ENCODE measurements at places on chromosomes 6 and 20.
A peak's percentile ranks its signal among the peaks of the same experiment; 100 is the strongest.

GRCh38 chr6:1709234-1709641, 99.5 kb downstream of the FOXC1 start:
- no peak for DNase-seq

DNA sequence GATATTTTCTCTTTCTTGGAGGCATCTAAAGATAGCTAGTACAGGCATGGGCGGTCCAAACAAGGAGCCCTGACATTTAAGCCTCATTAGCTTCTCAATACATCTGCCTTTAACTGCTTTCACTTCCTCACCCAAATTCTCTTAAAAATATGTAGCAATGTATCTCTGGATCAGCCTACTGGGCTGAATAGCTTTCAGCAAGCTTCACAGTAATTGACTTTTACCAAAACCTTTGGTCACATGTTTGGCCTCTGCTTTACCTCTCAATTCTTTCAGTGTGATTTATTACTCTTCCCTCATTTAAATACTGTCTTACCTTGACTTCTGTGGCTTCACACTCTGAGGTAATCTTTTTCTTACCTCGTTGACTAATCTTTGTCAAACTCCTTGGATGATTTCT, 1618.1 kb downstream of the GRIK2 start:
- no peak for DNase-seq

- DNase-seq = peak; percentile 48
Observed at GRCh38 chr20:46174469-46175126, 56.5 kb downstream of the CD40 start.

- peak; percentile 10 for DNase-seq
Observed at GRCh38 chr6:112665815-112666214, 318.7 kb downstream of the RFPL4B start.

DNA sequence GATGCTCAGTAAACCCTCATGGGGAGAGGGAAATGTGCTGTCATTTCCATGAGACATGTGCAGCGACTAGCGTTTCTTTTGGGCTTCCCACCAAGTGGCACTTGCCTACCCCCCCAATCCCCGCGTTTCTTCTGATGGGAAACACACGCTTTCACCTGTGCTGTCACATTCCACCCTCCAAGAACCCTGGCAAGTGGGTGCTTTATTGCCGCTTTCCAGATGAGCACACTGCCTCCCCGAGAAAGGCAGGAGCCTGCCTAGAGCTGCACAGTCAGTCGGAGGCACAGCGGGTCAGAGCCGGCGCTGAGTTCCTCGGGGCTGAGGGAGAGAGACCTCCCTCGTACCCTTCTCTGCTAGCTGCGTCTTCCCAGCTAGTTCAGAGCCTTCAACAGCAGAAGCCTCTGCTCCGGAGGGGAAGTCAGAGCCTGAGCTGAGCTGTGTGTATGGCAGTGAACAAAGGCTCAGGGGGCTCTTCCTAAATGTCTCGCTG, 12.3 kb upstream of the CCDC167 start:
- DNase-seq = no peak

GRCh38 chr6:85421972-85422371, 27.9 kb upstream of the NT5E start:
- peak; percentile 81 for DNase-seq

DNA sequence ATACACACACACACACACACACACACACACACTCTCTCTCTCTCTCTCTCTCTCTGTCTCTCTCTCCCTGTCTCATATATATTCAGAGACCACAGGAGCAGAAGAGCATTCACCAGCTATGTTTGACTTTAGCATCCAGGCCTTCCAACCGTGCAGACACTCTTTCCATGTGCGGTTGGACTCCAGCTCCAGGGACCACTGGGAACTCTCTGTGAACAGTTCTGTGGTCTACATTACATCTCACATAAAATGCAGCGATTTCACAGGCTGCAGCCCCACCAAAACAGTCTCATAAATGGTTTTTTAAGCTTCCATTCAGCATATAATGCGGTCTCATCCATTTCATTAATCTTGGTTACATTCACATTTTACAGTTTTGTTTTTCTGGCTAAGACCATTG, 508.4 kb upstream of the SULF2 start:
- no peak for DNase-seq

- no peak for DNase-seq
Observed at GRCh38 chr20:35502352-35502751, 27.1 kb downstream of the C20orf173 start.

- DNase-seq = no peak
Observed at GRCh38 chr20:45308117-45308778, at the start of gene MATN4. TSS of gene MATN4 (minus strand) at chr20:45308299. CDS start at chr20:45305582, 2,717 bp downstream.

DNA sequence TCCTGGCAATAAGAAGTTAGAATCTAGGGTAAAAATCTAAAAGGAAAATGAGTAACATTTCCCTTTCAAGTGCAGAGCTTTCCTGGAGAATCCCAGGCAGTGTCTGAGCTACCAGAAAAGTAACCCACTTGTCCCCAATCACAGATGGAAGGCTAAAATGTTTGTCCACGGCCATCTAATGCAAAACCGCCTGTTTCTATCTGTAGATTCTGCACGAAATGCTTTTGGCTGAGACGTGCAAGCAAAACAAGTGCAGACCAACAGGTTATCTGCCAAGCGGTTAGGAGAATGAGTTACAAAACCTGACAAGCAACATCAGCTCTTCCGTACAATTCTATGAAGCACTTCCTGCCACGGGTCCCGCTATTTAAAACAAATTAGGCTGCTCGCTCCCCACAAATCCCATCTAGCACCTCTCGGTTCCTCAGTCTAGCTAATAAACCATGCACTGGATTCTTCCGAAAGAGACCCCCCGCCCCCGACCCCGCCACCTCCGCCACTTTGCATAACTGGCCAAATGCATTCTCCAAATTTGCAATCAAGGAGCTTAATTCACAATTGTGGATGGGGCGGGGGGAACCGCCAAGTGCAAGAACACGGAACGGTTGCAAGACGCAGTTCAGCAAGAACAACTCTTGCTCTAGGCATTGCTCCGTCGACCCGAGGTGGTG, 1.4 kb downstream of the ELOVL5 start:
- DNase-seq = peak; percentile 53

- no peak for DNase-seq
Observed at GRCh38 chr20:549722-550496, 6.3 kb upstream of the CSNK2A1 start.

GRCh38 chr6:39853604-39854003, 61.4 kb downstream of the DAAM2 start:
- no peak for DNase-seq

- DNase-seq = no peak
Observed at GRCh38 chr20:25319241-25320034, 71.2 kb downstream of the ABHD12 start.

DNA sequence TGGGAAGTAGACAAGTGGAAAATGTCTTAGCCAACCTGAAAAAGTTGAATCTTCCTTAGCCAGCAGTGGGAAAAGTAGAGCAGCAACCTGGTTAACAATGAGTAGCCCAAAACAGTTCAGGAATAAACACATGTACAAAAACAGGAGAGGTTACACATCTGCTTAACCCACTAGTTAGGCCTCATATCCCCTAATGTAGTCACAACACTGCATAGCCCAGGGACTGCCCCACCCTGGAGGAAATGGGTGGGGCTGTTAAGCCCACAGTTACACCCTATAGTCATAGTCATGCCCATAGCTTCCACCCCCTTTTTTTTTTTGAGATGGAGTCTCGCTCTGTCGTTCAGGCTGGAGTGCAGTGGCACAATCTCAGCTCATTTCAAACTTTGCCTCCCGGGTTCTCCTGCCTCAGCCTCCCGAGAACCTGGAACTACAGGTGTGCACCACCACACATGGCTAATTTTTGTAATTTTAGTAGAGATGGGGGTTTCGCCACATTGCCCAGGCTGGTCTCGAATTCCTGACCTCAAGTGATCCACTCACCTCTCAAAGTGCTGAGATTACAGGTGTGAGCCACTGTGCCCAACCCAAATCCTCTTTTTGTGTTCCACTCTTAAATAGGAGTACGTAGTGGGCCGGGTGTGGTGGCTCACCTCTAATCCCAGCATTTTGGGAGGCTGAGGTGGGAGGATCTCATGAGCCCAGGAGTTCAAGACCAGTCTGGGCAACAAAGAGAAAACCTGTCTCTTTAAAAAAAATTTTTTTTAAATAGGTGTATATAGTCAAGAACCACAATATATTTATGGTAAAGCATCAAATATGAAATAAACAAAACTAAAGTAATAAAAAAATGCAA, 24.5 kb downstream of the ILRUN start:
- DNase-seq = peak; percentile 68

- no peak for DNase-seq
Observed at GRCh38 chr6:85494547-85495536, 45.0 kb downstream of the NT5E start.

DNA sequence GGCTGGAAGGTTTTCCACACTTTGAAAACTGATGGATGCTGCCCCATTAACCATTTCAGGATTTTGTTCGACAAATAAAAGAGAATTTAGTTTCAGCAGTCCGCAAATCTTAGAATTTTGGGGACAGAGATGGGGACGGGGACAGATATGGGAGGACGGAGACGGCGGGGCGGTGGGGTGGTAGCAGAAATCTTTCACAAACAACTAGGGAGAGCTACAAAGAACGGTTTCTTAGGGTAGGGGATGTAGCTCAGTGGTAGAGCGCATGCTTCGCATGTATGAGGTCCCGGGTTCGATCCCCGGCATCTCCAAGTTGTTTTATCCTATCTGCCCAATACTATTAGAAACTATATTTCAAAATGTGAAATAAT, 15.1 kb downstream of the HMGN4 start:
- DNase-seq = peak; percentile 88

GRCh38 chr6:38221251-38221650, 401.7 kb downstream of the ZFAND3 start:
- DNase-seq = no peak

- DNase-seq = no peak
Observed at GRCh38 chr6:136672144-136672543, 120.1 kb downstream of the MAP3K5 start.

- DNase-seq = no peak
Observed at GRCh38 chr20:22438926-22439325, 145.4 kb downstream of the FOXA2 start.

GRCh38 chr20:46553926-46554325, 3.5 kb upstream of the OCSTAMP start:
- DNase-seq = no peak

DNA sequence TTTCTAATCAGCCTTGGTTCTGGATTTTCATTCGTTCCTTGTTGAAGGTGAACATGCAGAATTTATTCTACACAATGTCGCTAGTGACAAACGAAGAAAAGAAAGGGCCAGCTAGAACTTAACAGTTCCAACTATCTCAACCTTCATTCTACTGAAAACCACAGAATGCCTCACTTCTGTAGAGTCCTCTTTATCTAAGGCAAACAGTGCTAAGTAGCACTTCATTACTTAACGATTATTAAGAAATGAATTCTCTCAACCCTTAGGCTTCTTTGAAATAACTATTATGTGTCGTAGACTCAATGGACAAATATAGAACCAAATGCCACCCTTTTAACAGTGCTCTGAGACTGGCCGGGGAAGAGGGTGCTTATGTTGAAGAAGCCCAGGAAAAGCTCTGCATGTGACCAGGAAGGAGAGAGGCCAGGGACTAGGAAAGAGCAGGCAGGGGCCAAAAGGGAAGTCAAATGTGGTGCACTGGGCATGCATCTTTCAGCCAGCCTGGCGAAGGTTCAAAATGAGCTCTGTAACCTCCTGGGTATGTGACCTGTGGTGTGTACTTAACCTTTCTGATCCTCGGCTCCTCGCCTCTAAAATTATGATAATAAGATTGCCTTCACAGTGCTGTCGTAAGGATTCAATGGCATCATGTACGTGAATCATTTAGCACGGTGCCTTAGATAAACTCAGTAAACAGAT, 55.4 kb upstream of the BMP2 start:
- DNase-seq = no peak

GRCh38 chr20:52494244-52494643, 302.7 kb upstream of the ZFP64 start:
- DNase-seq = peak; percentile 48

DNA sequence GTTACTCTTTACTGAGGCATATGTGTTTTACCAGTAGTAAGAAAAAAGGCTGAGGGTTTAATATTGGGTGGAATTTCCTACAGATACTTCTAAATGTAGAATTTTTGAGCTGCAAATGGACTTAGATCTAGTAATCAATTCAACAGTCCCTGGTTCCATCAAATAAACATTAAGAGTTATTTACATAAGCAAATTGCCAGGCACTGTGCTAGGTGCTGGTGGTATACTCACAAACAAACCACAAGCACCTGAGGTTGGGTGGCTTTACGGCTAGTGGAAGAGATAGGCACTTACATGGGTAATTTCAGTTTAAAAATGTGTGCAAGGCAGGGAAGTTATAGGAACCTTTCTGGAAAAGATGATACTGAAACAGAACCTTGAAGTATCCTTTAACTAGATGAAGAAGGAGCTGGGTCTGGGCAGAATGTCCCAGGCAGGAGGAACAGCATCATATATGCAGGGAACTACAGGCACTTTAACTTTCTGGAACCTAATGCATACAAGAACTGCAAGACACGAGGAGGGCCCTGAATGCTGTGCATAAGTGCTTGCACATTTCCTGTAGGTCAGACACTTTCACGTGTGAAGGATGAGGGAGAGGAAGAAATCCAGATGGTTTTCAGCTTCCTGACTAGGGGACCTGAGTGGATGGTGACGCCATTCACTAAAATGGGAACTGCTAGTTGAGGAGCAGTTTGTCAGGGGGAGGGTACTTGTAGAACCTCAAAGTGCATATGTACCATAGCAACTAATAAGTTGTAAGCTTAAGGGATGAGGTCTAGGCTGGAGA, 4.5 kb downstream of the CCN6 start:
- no peak for DNase-seq

- DNase-seq = no peak
Observed at GRCh38 chr6:37709250-37709931, 11.7 kb upstream of the MDGA1 start.

- no peak for DNase-seq
Observed at GRCh38 chr20:1629321-1629720, 9.5 kb upstream of the SIRPB1 start.

DNA sequence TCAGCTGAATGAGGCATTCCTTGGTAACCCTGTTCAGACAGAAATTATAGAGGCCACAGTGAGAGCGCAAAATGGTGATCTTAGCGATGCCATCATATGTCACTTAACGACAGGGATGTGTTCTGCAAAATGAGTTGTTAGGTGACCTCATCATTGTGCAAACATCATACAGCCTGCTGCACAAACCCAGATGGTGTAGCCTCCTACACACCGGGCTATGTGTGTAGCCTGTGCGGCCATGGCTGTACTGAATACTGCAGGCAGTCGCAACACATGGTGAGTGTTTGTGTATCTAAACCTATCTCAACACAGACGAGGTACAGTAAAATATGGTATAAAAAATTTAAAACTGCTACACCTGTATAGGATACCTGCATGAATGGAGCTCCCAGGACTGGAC, 234.1 kb upstream of the PMEPA1 start:
- no peak for DNase-seq

GRCh38 chr6:116022841-116023445, 37.7 kb downstream of the FRK start:
- no peak for DNase-seq

GRCh38 chr6:22828179-22829062, 259.1 kb downstream of the HDGFL1 start:
- DNase-seq = peak; percentile 97

Measured in fibroblast of the aortic adventitia (primary cell).